ENCODE measurements at places on chromosomes 2 and 18. TPM values are rescaled to one million over a fixed set of nuclear protein-coding genes. Genes with fewer than 3 reads are reported as not detected.

DNA sequence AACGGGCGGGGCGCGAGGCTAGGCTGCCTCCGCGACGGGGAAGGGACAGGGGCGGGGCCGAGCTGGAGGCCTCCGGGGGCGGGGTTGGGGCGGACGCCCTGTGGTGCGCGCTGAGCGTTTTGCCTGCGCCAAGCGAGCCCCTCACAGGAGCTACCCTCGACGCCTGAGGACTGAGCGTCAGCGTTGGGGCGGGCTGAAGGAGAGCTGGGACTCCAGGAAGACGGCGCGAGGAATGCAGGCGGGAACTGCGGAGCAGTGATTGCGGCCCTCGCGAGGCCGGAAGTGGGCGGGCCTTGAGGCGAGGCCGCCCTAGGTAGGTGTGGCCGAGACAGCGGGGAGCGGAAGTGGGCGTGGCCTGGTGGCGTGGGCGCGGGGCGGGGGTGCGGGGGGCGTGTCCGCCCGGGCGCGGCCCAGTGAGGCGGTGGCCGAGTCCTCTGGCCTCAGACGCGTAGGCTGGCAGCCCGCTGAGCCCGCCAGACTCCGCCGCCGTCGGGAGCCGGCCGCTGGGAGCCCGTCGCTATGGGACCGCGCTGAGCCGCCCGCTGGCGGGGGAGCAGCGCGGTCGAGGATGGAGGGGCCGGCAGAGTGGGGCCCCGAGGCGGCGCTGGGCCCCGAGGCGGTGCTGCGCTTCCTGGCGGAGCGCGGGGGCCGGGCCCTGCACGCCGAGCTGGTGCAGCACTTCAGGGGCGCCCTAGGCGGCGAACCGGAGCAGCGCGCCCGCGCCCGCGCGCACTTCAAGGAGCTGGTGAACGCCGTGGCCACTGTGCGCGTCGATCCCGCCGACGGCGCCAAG lies at the start of the genes SEPTIN10 and SOWAHC:
SEPTIN10 (minus strand) TSS at position 45 of the 793 bp plus-strand sequence. CDS start 139 bp downstream, outside the sequence.
SOWAHC (plus strand) TSS at position 443 of the 793 bp plus-strand sequence; CDS start at position 569, 126 bp downstream.
- peak; percentile 98 for DNase-seq

GRCh38 chr18:76433788-76434187 lies 61.3 kb downstream of the ZNF516 start:
- DNase-seq = no peak

DNA sequence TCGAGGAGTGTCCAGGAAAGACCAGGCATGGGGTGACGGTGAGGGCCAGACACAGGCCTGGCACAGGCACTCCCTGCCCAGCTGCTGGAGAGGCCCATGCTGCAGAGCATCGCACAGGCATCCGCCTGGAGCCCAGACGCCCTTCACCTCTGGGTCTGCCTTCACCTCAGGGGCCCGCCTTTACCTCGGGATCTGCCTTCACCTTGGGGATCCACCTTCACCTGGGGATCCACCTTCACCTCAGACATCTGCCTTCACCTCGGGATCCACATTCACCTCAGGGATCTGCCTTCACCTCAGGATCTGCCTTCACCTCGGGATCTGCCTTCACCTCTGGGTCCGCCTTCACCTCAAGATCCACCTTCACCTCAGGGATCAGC lies 7.7 kb downstream of the KIF1A start:
- no peak for DNase-seq

GRCh38 chr2:54597153-54597848 lies 126.2 kb upstream of the EML6 start:
- peak; percentile 79 for DNase-seq

GRCh38 chr2:136985044-136985443 lies 219.7 kb downstream of the THSD7B start:
- DNase-seq = no peak

DNA sequence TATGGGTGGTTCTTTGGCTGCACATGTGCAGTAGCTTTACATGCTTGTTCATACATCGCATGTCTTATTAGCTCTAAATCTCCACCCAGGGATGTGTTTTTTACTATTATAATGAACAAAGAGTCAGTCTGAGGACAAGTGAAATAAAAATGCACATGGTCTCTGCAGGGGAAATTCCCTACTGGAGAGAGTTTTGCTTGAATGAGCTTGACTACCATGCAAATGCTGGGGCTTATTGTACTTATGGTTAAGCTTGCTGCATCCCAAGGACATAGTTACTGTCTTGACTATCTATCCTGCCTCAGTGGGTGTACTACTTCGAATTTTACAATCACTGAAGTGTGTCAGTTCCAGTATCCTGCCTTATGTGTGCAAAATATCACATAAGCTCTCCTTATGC lies 362.7 kb downstream of the TDRD15 start:
- no peak for DNase-seq

- DNase-seq = peak; percentile 71
Observed at GRCh38 chr2:120758181-120759144, 22.8 kb downstream of the GLI2 start.

GRCh38 chr2:9220201-9220600 lies 13.6 kb downstream of the ASAP2 start:
- DNase-seq = no peak

DNA sequence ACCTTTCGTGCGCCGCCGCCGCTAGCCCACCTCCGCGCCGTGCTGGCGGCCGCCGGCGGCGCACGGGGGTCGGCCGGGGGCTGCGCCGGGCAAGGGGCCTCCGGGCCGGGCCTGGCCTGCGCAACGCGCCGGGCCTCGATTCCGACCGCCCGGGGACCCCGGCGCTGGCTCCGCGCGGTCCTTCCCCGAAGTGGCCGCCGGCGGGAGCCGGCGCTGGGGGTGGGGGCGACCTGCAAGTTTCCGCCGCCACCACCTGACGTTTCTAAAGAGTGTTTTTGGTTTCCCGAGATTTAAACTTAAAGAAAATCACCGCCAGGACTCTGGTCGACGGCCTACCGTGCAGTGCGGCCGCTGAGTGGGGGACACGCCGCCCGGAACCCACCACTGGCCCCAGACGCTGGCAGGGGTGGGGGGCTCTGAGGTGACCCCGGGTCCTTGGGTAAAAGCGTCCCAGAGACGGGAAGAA lies 3.8 kb upstream of the GATA6 start:
- DNase-seq = no peak

- no peak for DNase-seq
Observed at GRCh38 chr2:165888171-165888570, 65.4 kb downstream of the TTC21B start.

GRCh38 chr2:174919947-174920595 lies 85.1 kb downstream of the CHN1 start:
- no peak for DNase-seq

DNA sequence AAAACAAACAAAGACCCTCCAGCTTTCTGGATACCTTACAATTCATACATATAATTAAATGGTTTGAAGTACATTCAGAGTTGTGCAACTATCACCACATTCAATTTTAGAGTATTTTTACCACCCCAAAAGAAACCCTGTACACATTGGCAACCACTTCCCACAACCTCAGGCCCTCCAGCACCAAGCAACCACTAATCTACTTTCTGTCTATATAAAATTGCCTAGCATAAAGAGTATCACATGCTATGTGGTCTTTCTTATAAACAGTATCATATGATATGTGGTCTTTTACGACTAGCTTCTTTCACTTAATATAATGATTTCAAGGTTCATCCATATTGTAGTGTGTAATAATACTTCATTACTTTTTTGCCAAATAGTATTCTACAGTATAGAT lies 7.3 kb downstream of the IER3IP1 start:
- DNase-seq = no peak

DNA sequence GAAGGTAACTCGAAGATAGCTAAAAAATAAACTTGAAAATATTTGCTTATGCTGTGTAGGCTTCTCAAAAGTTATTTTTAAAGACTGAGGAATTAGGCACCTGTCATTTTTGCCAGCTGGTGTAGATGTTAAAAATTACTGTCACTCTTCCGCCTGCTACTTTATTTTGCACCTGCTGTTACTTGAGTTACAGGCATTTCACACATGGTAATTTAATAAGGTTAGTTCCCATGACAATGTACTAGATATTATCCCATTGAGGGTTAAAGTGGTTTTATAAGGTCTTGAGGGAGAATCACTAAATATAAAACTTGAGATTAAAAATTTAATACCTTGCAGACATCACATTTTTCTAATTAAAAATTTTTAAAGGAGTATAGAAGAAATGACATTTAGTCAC lies 26.6 kb downstream of the MYL1 start:
- no peak for DNase-seq

DNA sequence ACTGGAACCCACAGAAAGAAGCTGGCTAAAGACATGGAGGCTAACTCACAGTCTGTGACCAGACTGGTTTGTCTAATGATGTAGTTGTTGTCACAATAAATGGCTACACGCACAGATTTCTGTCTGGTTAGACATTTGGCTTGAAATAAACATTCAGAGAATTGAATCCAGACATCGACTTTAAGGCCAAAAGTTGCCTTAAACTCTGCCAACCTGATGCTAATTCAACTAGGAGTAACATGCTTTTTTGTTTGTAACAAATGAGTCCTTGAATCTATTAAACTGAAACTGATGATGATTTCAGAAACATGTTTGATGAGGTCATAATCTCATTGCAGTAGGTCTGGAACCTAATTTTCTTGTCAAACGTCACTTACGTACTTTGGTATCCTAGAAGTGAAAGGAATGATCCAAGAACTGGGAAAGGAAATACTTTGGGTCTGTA lies 123.8 kb downstream of the ERBB4 start:
- DNase-seq = no peak

DNA sequence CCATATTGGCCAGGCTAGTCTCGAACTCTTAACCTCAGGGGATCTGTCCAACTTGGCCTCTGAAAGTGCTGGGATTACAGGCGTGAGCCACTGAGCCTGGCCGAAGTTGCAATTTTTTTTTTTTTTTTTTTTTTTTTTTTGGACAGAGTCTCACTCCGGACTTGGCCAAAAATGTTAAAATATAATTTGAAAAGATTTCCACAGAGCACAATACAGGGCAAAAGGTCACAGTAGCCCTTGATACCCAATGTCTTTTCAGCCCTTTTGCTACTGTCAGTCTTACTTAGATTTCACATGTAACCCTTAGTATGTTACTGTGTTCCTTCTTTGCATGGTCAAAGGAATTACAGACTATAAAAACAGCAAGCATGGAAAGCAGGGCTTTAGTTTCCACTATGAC lies 42.6 kb upstream of the MAPRE2 start:
- no peak for DNase-seq

The PAX3 gene
- not detected for total RNA-seq

The TXNDC2 gene
- not detected for total RNA-seq

The HOXD13 gene
- total RNA-seq = not detected
